ENCODE measurements at places on chromosomes 16 and 17. TPM values are rescaled to one million over a fixed set of nuclear protein-coding genes. Genes with fewer than 3 reads are reported as not detected.

The GPRC5B gene
- total RNA-seq = 74.1 TPM

The CES1 gene
- not detected for total RNA-seq

The ITGAD gene
- not detected for total RNA-seq

The WWOX gene
- 5.3 TPM for total RNA-seq

The PPY gene
- not detected for total RNA-seq

The MARF1 gene
- 8.2 TPM for total RNA-seq

The MYH10 gene
- total RNA-seq = 34.6 TPM

The TK1 gene
- total RNA-seq = 189 TPM

The REXO5 gene
- 3.5 TPM for total RNA-seq

The KIF18B gene
- total RNA-seq = 16.4 TPM

The MED9 gene
- 14.1 TPM for total RNA-seq

The RNU2-1 gene
- total RNA-seq = not detected

The GAST gene
- total RNA-seq = not detected

The PYY gene
- total RNA-seq = not detected

The TBC1D3G gene
- total RNA-seq = 0.89 TPM

The KRT39 gene
- total RNA-seq = not detected

The FOXL1 gene
- total RNA-seq = 4.4 TPM

The APOH gene
- total RNA-seq = not detected

The TLCD2 gene
- total RNA-seq = 0.94 TPM

The PIK3R6 gene
- total RNA-seq = not detected

The CD300H gene
- total RNA-seq = not detected

The HID1 gene
- total RNA-seq = 15.5 TPM

The CDK5R1 gene
- 2.7 TPM for total RNA-seq

Data from mammary microvascular endothelial cell (primary cell).